ENCODE measurements at places on chromosomes 1 and 21. TPM values are rescaled to one million over a fixed set of nuclear protein-coding genes. Genes with fewer than 3 reads are reported as not detected.

DNA sequence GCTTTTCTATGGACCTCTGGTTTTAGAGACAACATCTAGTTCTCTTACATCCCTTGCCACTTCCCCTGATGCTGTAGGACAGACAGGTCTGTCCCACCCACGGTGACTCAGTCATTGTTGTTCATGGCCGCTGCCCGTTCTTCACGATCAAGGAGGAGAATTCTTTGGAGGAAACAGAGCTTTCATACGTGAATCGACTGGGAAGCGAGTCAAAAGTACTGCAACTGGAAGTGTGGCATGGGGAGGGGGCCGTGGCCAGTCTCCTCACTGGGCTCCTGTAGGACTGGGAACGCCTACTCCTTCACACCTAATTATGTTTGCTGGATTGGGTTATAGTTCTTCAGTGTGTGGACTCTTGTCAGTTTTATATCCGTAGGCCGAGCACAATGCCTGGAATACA is 4.4 kb upstream of the SLC37A1 start:
- DNase-seq, result no peak

GRCh38 chr1:222772996-222773379 is 36.0 kb downstream of the FAM177B start:
- no peak for DNase-seq

DNA sequence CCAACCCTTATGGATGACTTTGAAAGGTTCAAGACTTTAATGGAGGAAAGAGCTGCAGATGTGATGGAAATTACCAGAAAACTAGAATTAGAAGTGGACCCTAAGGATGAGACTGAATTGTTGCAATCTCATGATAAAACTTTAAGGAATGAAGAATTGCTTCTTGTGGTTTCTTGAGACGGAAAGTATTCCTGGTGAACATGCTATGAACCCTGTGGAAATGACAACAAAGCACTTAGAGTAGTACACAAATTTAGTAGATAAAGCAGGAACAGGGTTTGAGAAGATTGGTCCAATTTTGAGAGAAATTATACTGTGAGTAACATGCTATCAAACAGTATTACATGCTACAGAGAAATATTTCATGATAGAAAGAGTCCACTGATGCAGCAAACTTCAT is 215.4 kb downstream of the OMA1 start:
- DNase-seq, result no peak

DNA sequence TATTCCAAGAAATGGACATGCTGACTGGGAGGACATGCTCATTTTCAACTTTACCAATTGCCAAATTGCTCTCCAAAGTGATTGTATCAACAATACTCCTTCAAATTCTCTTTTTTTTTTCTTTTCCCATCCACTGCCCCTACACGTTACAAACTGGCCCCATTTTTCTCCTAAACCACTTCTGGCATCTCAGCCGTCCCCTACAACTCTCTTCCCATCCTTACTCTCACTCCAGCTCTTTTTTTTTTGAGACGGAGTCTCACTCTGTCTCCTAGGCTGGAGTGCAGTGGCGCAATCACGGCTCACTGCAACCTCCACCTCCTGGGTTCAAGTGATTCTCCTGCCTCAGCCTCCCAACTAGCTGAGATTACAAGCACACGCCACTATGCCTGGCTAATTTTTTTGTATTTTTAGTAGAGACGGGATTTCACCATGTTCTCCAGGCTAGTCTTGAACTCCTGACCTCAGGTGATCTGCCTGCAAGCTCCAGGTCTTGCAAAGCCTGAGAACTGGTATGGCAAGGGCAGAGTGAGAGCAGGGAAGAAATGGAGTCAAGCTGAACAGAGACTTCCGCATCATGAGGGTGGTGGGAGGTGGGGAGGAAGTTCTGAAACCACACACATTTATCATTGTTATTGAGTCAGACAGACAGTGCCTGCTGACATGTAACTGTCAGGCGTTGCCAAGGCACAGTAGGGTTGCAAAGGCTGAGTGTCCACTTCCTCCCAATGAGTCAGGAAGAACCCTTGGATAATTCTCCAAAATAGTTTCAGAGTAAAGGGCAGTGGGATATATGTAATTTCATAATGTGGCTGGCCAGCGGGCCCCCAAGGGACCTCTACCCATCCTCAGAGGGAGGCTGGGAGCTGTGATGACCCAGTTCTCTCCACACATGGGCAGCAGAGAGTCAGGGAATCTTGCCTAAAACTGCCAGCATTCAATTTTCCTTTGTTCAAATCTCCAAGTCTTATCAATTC is 17.4 kb downstream of the CELA3A start:
- DNase-seq, result no peak

- no peak for DNase-seq
These were observed 126.2 kb upstream of the ETS2 start for GRCh38 chr21:38679534-38679933.

GRCh38 chr1:61170328-61171238 is 88.2 kb downstream of the NFIA start:
- DNase-seq, result no peak

DNA sequence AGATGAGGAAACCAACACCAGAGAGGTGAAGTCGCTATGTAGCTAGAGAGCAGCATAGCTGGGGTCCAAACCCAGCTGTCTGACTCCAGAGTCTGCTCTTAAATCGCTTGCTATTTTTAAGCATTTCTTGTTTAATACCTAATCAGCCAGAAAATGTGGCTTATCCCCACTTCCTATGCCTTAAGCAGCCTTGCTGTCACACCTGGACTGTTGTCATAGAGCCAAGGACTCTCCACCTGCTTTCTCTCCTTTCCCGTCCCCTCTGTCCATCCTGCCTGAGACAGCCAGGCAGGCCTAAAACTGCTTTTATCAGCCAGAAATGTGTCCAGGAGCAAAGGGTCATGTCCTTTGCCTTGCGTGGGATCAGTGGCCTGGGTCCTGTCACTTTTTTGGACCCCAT is 28.3 kb upstream of the EPHA8 start:
- DNase-seq, result no peak

Gene LRRC8D
- 31.1 TPM for total RNA-seq

Gene ZBTB48
- 44.2 TPM for total RNA-seq

Gene SH3BGR
- total RNA-seq, result 2.2 TPM

Gene ADGRL4
- 0.56 TPM for total RNA-seq

All from type B pancreatic cell (in vitro differentiated cells).